ENCODE measurements at places on chromosomes 6 and 20. TPM values are rescaled to one million over a fixed set of nuclear protein-coding genes. Genes with fewer than 3 reads are reported as not detected.

CRISP3 gene
- polyA plus RNA-seq = 0.39 TPM

- no peak for DNase-seq
Observed at GRCh38 chr6:148724428-148724827, 22.4 kb upstream of the UST start.

DNA sequence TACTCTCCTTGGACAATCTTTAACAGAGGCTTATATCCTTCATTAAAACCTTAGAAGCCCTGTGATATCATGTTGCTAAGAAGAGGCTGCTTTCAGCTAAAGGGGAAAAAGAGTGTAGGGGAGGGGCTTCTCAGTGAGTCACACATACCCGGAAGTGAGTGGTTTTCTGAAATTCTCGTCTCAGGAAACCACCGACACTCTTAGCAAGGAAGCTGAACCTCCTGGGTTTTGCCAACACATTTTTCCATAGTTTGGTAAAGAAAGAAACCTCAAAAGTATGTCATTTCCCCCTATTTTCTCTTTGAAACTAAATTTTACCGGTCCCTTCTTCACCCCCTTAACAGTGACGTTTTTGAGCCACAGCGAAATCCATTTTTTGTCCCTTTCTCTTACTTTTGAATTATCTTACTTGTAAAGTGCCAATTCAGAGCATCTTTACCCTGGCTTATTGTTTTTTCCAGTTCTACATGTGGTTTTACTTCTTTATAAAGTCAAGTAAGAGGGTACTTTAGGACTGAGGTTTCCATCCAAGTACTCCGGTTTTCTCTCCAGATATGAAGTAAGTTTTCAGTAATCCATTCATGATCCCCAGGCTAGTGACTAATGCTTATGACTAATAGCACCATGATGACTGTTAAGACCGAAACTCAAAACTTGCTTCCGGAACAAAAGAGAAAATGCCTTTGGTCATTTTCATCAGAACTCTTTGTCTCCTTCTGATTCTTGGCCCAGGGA lies 219.3 kb downstream of the ARHGAP18 start:
- DNase-seq = no peak

GRCh38 chr6:170007468-170008293 lies 256.3 kb downstream of the ERMARD start:
- DNase-seq = no peak

HTR1B gene
- polyA plus RNA-seq = not detected

GRCh38 chr6:65896140-65896539 lies 189.1 kb upstream of the EYS start:
- DNase-seq = peak; percentile 8

GRCh38 chr20:39270837-39271604 lies 308.9 kb downstream of the DHX35 start:
- DNase-seq = no peak

- DNase-seq = peak; percentile 18
Observed at GRCh38 chr6:170033666-170034065, 257.2 kb downstream of the DLL1 start.

DNA sequence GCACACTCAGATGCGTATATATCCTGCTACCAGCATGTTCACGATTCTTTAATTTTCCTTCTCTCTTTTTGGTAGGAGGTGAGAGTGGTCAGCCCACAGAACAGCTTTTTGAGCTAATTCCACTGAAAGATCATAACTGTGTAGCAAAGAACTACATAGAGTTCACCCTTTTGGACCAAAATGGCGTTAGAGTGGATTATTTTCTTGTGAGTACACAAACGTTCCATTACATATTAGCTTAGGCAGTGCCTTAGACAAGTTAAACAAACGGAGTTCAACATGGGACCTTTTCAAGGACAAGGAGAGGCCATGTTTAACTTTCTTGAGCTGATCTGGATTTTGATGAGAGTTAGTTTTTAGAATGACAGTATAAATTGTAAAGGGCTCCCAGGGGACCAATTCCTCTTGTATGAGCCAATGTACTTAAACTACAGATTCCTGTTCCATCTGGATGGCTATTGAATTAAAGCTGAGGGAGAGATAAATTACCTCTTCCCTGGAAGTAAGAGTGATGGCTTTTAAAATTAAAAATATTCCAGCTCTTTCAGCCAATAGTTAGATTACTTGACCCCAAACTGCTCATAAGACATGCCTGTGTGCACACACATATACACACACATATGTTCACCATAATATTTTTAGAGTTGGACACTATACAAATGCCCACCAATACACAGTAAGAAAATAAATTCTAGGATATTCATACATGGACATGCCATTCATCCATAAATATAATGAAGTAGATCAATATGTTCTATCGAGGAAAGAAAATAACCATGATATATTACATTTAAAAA lies 25.6 kb upstream of the ARMH2 start:
- no peak for DNase-seq

GRCh38 chr20:15140286-15140685 lies 802.9 kb upstream of the FLRT3 start:
- DNase-seq = no peak

DNA sequence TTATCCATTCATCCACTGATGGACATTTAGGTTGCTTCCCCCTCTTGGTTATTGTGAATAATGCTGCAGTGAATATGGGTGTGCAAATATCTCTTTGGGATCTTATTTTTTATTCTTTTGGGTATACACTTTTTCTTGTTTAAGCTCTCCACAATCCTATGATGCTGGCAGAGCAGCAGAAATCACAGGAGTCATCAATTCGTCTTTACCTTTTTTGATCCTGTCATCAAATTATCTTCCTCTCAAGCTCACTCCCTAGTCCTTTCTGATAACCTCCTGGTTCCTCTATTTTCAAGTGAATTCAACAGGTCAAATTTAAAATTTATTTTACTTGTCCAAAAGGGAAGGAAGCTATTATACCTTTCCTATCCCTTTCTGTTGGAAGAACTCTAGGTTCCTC lies 89.1 kb downstream of the PLCG1 start:
- DNase-seq = no peak

DNA sequence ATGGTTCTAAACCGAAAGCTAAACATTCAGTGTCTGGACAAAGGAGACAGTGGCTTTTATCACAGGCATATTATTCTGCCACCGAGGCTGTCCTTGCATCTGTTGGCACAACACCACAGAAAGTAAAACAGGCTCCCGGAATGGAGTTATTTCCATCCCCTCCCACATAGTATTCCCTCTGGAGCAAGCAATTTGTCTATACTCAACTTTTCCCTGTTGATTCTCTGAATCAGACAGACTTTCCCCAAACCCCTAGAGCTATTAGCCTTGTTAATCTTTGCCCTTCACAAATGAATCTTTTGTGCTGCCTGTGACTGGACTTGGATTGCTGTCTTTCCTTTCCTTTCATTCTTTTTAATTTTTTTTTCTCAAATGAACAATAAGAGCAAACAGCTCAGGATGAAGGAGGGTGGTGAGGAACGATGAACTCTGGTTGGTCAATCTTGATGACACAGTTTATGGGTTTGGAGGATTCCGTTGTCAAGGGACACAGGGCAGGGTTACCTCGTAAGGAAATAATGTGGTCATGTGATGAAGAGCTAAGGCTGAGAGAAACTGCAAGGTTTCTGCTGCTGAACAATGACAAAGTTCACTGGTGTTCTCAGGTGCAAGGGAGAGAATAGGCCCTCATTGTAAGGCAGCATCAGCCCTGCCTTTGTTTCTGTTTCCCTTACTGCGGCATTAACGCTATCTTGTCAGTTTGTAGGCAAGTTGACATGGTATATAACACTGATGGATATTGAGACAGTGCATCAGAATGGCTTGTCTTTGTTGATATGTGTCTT lies 275.0 kb upstream of the BMP2 start:
- no peak for DNase-seq

OTOR gene
- not detected for polyA plus RNA-seq

GRCh38 chr6:5230081-5230480 lies 30.7 kb downstream of the LYRM4 start:
- no peak for DNase-seq

Measured in left lung (tissue), 14 donors.